Stimulated activated CD8-positive, alpha-beta memory T cell treated with anti-CD3 and anti-CD28 coated beads, Interleukin-15, amount 100 ng/mL, for 48 hours (primary cell): ENCODE measurements at places on chromosomes 2 and 18.

GRCh38 chr2:128549094-128549493 lies 230.4 kb upstream of the HS6ST1 start:
- no peak for DNase-seq

- DNase-seq = no peak
These were observed 7.7 kb downstream of the IGFBP5 start for GRCh38 chr2:216687646-216688045.

- DNase-seq = no peak
These were observed 84.0 kb downstream of the KLHL14 start for GRCh38 chr18:32688821-32689220.

DNA sequence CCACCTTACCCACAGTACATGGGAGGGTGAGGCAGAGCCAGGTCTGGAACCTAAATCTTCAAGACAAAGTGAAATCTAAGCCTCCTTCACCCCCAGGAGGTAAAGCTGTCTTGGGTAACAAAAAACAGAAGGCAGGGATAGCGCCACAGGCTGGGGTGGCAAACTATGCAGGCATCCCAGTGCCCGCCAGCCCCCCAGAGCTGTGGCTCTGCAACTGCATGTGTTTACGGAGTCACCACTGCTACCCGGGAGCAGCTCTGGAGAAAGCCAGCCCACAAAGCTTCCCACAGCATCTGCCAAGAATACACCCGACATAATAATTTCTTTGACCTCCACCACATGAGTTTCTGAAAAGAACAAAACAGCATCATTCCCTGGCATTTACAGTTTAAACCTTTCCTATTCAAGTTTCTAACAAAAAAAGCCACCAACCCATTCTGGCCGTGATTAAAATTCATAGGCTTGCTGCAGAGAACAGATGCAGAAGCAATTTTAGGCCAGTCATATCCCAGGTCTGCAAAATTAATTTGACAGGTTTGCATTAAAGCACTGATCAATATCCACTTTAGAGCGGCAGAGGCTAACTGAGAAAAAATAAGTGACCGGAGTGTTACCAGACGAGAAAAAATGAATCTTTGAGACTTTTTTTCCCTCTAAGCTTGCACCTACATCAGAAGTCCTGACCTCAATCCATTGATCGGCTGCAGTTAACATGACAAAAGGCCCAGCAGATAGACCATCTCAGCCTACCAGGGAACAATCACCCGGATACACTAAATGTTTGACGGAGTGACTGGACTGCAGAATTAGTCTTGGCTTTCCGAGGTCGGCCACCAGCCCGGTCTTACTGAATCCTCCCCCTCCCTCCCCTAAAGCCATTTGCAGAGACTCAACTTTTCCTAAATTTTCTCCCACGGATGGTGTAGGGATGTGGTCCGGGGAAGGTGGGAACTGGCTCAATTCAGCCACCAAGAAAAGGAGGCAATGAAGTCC lies 309.6 kb upstream of the SKOR2 start:
- DNase-seq = no peak

GRCh38 chr2:43462866-43463641 lies 132.8 kb downstream of the THADA start:
- no peak for DNase-seq

DNA sequence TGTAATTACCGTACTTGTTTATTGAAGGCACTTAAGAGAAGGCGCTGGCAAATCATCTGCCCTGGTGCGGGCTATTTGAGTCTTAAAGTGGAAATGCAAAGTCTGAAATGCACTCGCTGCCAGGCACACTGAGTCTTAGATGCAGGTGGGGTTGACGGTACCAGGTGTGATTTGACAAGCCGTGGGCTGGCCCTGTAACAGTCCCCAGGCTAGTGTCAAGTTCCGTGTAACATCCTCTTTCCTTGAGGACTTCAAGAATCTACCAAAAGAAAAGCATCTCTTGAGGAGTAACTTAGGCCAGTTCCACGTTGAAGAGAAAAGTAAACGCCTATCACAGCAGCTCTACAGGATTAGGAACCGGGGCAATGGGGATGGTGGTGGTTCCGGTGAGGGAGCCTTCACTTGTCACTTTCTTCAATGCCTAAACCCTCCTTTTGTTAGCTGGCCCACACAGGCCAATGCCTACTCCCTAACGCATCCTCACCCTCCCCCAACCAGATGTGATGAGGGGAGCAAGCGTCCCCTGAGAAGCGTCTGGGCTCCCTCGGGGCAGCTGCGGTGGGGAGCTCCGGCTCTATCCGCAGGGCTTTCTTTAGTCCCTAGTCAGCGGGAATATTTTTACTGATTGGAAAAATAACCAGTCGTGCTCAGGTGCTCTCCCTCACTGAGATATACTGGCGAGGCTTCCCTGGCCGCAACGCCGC lies 1.5 kb upstream of the UGP2 start:
- no peak for DNase-seq

DNA sequence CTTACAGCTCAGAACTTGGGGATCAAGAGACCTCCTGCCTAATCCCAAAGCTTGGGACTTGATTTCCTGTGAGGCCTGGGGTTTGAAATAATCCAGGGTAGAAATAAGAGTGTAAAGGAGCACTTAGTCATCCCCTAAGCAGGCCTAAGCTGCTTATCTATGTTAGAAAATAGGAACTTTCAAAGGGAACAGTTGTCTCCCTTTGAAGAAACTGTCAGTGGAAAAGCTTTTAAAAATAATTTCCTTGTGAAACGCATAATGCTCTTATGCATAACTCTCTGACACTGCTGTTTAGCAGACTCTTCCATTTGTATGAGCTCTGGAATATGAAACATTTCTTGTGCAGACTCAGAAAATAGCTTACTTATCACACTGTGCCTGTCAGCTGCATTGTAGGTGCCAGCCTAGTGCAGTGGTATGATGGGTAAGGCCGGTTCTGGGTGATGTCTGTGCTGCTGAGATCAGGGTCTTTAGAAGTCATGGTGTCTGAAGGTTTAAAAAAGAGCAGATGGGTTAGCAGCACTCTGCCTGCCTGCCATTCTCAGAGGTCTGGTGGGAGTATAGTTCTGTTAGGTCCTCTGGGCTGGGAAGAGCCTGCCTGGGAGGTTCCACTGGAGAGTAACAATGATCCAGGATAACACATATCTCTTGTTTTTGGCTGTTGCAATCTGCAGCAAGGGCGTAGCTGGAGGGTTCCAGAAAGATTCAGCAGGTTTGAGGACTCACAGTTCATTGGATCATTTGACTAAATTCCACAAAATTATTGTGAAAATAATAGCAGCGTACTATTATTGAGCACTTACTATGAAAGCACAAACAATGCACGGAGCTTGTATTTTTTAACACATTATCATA lies 283.2 kb upstream of the MEX3C start:
- no peak for DNase-seq

- DNase-seq = no peak
These were observed 120.8 kb downstream of the BABAM2 start for GRCh38 chr2:28011322-28011737.

DNA sequence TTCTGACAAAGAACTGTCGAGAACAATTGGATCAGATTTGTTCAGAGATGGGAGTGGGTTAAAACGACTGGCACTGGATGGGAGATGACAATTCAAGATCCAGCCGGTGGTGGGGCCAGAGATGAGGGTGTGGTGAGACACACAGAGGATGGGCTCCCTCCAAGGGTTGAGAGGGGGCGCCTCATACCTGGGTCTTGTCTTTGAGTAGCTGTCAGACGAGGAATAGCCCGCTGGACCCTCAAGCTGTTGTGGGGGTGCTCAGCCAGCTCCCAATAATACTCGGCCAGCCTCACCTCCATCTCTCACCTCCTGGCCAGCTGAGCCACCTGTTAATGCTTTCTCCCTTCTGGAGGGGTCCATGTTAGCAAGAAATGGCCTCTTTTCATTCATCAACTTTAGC lies 14.0 kb downstream of the INPP5D start:
- DNase-seq = no peak

DNA sequence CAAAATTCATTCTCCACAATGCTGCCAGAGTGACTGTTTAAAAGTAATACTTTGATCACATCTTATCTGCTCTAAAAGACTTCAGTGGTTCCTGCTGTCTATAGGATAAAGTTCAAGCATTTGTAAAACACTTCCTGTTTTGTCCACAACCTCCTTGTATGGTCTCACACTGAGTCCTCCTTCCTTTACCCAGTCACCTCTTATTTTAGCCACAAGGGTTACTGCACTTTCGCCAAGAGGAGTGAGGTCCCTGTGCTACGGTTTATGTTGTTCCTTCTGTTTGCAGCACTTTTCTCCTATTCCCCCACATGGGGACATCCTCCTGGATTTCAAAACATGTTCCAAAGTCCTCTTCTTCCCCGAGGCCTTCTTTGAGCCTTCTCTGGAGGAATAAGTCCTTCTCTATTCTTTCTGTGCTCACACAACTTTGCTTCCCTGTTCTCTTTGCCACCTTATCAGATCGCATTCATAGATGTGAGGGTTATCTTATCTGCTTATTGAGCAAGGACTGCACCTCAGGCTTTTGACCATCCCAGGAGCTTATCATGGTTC lies 112.2 kb upstream of the NABP1 start:
- no peak for DNase-seq

GRCh38 chr2:154836632-154837031 lies 138.1 kb downstream of the KCNJ3 start:
- no peak for DNase-seq

GRCh38 chr2:102391565-102391964 lies 31.4 kb upstream of the IL18RAP start:
- peak; percentile 14 for DNase-seq

GRCh38 chr18:63017076-63017475 lies 301.7 kb downstream of the PHLPP1 start:
- DNase-seq = no peak

DNA sequence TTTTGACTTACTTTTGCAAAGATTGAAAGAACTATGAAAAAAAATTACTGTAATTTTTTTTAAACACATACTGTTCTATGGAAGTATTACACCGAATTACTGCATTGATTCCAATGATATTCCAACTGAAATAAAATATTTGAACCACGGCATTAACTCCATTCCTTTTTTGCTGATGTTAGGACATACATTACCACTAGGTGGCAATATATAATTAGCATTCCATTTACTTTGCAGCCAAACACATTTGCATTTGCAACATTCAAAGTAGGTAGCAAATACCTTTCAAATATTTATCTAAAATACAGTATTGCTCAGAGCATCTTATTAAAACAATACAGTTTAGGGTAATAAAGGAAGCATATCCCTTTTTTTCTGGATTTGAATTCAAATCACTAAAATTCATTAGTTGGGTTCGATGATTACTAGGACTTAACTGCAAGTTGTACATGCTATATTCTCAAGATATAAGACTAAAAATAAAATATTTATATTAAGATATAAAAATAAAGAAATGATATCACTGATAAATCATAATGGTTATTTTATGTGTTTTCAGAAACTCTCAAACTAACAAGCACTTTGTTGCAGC lies 31.3 kb downstream of the LANCL1 start:
- DNase-seq = no peak

GRCh38 chr2:28662044-28662443 lies 89.6 kb upstream of the PPP1CB start:
- DNase-seq = no peak

- DNase-seq = peak; percentile 10
These were observed 62.3 kb upstream of the GREB1L start for GRCh38 chr18:21179590-21180220.

DNA sequence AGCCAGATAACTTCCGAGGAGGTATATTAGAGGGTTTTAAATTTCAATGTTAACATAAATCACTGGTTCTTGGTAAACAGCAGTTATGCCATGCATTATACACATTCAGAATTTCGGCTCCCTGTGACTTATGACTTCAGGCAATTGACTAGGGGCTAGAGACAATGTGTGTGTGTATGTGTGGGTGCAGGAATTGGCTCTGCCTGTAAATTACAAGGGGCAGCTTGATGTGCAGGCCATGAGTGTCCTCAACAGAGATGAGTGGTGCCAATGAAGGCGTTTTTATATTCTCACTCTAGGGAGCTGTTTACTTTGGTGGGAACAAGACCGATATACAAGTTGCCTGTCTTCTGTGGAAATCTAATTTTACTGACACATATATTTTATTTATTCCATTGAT lies 161.6 kb downstream of the CSRNP3 start:
- no peak for DNase-seq

DNA sequence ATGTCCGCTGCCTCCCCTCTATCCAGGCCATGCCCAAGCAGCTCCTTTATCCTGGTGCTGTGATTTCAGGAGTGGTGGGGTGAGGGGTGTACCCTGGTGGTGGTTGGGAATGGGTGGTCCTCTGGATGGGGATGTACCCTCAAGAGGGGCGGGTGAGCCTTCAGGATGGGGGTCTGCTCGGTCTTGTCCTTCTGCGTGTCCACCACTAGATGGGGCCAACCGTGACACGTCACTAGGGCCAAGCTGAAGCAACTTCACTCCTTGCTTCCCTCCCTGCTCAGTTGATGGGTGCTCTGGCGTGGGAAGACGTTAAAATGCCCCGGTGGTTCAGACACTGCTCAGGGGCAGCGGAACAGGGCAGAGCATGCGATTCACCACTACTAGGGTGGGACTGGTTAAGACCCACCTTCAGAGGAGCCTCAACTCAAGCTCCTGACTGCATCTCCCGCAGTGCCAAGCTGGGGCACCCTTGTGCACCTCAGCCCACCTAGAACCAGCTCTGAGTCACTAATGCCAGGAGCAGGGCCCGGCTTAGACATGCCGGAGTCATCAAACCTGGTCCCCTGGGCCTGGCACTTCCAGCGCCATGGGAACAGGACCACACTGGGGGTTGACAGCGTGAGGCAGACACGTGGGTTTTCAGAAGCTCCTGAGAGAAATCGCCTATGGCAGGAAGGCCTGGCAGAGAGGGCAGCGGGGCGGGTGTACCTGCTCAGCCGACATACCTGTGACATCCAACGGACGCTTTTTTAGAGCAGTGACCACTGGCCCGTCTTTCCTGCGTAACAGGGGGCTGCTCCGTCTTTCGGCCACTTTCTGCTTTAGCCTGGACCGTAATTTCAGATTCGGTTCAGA lies 256.7 kb downstream of the HDAC4 start:
- no peak for DNase-seq

- DNase-seq = no peak
These were observed 93.4 kb downstream of the GLI2 start for GRCh38 chr2:120828829-120829632.

GRCh38 chr2:67451086-67451832 lies 54.1 kb downstream of the ETAA1 start:
- DNase-seq = no peak

GRCh38 chr2:175981551-175981950 lies 20.5 kb downstream of the LNPK start:
- no peak for DNase-seq

GRCh38 chr2:73291093-73291460 lies 2.3 kb downstream of the EGR4 start:
- DNase-seq = peak; percentile 38

- DNase-seq = no peak
These were observed 32.1 kb downstream of the CRYGD start for GRCh38 chr2:208092093-208092832.

- peak; percentile 58 for DNase-seq
These were observed 89.4 kb downstream of the DGKD start for GRCh38 chr2:233443511-233444183.

- DNase-seq = no peak
These were observed 3.2 kb downstream of the KIF1A start for GRCh38 chr2:240816584-240817495.

DNA sequence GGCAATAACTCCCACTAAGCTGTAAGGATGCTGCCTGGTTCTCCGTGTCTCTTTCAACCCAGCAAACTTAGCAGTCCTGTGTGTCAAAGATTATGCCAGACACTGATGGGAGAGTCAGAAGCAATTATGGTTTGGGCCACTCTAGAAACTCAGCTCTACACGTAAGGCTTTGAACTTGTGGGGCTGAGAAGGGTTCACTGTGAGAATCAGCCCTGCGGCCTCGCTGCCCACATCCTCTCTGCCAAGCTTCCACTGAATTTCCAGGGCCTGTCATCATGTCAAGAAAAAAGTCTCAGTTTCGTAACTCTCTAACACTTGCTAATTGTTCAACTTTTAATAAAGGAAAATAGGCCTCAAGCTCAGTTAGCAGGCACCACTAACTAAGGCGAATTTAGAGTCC lies 308.8 kb upstream of the LYPD1 start:
- no peak for DNase-seq
